Stimulated activated naive CD4-positive, alpha-beta T cell (primary cell): ENCODE measurements at places on chromosomes 6 and 20.
A peak's percentile ranks its signal among the peaks of the same experiment; 100 is the strongest.

GRCh38 chr6:128150376-128150775, 249.5 kb upstream of the THEMIS start:
- DNase-seq = no peak

DNA sequence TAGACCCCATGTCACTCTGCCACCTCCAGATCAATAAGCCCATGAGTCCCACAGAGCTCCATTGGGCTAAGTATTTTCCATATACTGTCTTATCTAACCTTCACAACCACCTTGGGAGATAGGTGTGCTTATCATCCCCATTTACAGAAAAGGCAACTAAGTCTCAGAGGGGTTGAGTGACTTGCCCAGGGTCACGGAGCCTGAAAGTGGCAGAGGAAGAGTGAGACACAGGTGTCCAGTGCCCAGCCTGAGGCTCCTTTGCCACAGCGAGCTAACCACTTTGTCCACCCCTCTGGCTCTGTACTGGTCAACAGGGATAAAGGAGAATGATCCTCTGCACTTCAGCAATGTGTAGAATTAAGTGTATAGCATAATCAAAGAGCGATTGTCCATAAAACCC, 124.5 kb downstream of the GMDS start:
- DNase-seq = no peak

GRCh38 chr20:4488407-4489339, 233.0 kb upstream of the PRND start:
- DNase-seq = no peak

- no peak for DNase-seq
Measured at GRCh38 chr20:20630551-20630950, 81.9 kb downstream of the RALGAPA2 start.

DNA sequence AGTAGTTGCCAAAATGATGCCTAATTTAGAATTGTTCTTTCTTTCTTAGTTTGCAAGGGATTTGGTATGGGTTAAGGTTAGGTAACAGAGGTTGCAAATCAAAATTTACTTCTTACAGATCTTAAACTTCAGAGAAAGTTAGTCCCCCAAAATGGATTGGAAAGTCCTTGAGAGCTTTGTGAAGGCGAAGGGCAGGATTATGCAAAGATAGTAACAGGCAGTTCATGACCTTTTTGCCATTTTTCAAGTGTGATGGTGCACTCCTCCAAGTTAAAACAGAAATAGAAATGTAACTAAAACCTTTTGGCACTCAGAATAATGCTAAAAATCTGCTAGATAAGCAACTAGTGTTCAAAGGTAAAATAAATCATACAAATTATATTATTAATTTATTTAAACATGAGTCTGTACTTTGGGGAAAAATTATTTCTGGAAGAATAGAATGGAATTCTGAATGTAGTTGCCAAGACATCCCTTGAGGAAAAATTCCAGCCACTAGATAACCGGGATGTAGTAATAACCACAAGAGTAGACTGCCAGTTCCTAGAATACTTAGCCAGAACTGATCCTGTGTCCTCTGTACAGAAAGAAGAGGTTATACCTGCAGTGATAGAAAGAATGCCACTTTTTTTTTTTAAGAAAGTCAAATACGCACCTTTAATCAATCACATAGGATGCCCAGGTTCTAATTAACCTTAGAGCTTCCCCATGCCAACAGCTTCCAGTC, 31.8 kb upstream of the DAAM2 start:
- no peak for DNase-seq

GRCh38 chr6:5582762-5583161, 321.4 kb downstream of the FARS2 start:
- DNase-seq = no peak

DNA sequence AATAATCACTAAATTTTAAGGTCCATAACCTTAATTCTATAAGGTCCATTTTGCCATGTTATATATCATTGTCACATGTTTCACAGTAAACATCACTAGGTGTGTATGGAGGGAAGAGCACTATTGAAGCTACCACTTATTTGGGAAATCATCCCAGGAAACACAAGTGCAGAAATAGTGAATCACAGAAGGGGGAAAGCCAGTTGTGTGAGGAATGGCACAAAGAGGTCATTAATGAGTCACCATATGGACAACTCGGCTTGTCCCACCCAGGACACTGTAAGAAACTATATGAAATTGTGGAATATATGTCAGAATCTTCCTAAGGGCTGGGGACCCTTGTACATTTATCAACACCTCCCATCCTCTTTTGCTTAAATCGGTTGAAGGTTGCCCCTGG, 13.7 kb downstream of the BTN3A1 start:
- DNase-seq = no peak

DNA sequence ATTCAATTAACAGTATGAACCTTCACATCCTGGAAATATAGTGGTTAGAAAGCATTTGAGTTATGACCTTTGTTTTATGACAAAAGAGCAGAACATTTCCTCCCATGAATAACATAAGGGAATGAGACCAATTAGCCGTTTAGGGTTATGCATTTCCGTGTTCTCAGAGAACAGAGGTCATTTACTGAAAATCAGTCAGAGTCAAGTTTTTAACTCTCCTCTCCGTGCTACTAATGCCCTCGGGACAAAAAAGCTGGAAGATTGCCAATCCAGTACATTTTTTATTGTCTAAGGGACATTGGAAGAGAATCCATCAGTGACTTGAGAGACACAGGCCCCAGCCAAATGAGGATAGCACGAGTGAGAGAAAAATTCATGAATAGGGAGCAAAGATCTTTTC, 632.7 kb downstream of the RFPL4B start:
- DNase-seq = no peak

DNA sequence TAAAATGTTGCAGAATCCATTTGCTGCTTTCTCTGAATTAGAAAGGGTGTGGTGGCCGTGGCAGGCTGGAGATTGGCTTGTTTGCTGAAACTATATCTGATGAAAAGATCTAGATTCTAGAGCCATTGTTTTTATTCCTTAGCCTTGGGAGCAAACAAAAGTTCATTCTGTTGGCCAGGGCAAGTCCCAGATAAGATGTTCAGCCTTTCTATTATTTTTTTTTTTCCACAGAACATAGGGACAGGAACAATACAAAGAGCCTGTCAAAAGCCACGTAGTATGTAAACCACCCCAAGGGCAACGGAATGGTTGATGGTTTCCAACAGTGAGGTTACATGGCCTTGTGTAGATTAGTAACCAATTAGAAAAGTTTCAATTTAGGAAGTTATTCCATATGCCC, 119.9 kb upstream of the SLC22A16 start:
- DNase-seq = no peak

- no peak for DNase-seq
Measured at GRCh38 chr6:33742092-33742491, 4.6 kb downstream of the IP6K3 start.

- DNase-seq = no peak
Measured at GRCh38 chr6:140175486-140175885, 801.0 kb upstream of the CITED2 start.

- peak; percentile 42 for DNase-seq
Measured at GRCh38 chr20:51494241-51495110, 48.0 kb downstream of the NFATC2 start.

GRCh38 chr6:71204741-71205140, 83.9 kb upstream of the OGFRL1 start:
- DNase-seq = no peak

DNA sequence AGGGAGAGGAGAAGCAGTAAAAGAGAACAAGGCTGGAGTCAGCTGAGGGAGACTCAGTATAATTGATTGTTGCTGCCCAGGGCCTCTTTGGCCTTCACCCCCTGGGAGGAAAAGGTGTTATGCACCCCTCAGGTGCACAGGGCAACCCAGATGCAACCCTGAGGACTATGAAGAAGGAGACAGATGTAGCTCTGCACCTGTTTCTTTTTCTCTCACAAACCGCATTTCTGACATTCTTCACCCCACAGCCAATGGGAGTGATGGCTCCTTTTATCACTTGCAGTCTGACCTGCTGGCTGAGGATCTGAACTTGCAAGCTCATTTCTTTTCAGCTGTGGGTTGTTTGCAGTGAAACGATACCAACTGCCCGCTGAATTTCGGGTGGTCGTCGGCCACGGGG, 64.1 kb upstream of the F13A1 start:
- DNase-seq = no peak

DNA sequence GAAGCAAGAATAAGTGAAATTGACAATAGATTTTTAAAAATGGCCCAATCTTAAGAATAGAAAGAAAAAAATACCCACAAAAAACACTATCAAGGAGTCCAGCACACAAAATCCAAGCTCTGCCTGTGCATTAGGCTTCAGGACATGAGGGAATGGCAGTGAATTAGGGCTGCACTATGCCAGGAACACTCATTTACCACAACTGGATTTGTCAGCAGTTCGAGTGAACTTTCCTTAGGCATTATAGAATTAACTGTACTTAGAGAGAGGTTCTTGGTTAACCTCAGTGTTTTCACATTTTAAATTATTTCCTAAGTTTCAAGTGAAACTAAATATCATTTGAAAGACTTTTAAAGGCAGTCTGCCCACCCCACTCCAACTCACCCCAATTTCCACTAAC, 34.8 kb downstream of the SLC22A3 start:
- DNase-seq = no peak

DNA sequence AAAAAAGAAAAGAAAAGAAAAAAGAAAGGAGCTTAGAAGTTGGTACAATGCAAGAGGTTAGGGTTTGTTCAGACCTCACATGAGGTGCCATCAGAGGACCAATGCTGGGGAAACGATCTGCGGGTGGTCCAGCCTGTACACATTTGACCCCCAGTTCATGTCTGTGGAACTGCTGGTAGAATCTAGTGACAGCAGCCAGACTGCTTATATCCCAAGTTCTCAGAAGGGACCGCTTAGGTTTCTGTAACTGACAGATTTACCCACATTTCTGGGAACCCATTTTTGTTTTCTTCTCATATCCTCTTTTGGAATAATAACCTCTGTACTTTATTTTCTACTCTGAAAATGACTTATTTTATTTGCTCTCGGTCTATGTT, 4.7 kb downstream of the PPP1R18 start:
- DNase-seq = no peak

DNA sequence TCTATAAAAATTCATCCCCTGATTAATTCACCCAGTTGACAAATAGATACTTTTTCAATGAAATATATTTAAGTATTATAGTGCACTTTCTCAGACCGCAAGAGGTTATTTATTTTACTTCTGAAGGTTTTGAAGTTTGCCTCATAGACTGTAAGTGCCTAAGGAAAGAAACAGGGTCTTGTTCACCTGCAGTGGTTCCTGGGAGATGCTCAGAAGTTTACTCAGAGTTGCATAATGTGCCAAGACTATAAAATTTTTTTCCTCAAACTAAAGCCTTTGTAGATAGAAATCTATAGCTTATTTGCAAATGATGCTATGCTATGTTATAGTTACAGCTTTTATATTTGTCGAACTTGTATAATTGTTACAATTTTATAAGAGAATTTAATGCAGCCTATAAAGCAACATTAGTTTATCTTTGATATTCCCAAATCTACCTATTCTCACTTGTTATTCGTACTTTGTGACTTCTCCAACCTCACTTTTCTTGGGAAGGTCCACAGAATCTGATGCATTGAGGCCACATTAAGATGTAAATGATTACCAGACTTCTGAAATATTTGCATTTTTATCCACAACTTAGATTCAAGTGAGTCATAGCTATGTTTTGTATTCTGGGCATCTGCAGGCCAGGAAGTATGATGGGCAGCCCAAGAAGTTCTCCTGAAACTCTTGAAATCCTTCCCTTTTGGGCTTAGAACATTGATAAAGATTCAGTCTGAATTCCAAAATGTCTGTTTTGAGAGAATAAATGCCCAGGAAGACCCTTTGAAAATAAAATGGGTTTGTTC, 35.7 kb downstream of the KCNQ5 start:
- no peak for DNase-seq

GRCh38 chr20:22577515-22578220, 6.7 kb downstream of the FOXA2 start:
- DNase-seq = no peak

GRCh38 chr6:138944412-138944811, 43.6 kb downstream of the REPS1 start:
- DNase-seq = no peak

DNA sequence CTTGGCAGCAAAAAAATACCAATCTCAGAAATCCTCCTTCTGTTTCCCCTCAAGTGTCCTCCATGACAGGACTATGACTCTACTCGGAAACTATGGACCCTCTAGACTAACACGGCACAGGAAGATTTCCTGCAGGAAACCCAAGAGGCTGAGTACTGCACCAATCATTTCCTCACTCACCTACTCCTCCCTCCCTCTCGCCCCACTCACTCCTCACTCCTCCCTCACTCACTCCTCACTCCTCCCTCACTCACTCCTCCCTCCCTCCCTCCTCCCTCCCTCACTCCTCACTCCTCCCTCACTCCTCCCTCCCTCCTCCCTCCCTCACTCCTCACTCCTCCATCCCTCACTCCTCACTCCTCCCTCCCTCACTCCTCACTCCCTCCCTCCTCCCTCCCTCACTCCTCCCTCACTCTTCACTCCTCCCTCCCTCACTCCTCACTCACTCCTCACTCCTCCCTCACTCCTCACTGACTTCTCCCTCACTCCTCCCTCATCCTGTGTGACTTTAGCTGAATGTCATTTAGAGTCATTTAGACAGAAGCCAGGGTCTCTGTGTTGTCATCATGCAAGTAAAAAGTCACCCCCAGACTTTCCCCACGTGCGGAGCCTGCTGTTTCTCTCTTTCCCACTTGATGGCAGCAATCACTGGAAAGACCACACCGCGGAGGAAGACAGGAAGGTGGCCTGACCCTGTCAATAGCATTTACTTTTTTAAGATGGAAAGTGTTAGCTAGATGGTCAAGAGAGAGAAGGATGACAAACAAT, 226.8 kb upstream of the PDE10A start:
- DNase-seq = no peak

- no peak for DNase-seq
Measured at GRCh38 chr6:148932208-148932607, 185.4 kb downstream of the UST start.

GRCh38 chr6:137076277-137077068, 31.7 kb upstream of the IL20RA start:
- DNase-seq = no peak

GRCh38 chr20:47349365-47350180, 6.9 kb downstream of the ZMYND8 start:
- DNase-seq = peak; percentile 6

- peak; percentile 86 for DNase-seq
Measured at GRCh38 chr6:27176523-27177484, 70.7 kb upstream of the PRSS16 start.

DNA sequence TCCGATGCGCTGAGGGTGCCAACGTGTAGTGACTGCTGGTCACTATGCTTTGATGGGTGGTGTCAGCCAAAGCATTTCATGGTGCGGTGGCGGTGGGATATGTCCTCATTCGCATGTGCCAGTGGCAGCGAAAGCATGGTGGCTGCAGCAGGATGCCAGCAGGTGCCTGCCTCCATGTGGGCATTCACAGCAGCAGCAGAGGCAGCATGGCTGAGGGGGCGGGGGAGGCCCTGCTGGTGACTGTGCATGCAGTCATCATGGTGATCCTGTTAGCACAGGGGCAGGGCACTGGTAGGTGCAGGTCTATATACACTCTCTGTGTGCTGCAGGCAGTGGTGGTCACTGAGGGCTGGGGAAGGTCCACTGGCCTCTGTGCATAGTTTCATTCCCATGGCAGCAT, 22.0 kb downstream of the FIG4 start:
- no peak for DNase-seq

- DNase-seq = no peak
Measured at GRCh38 chr6:636488-636887, 20.4 kb downstream of the HUS1B start.

GRCh38 chr6:151534576-151534975, 40.8 kb downstream of the CCDC170 start:
- DNase-seq = no peak
